ENCODE measurements at places on chromosomes 2 and 18.

GRCh38 chr2:62964050-62964449, 86.6 kb upstream of the OTX1 start:
- DNase-seq: no peak

GRCh38 chr18:40577239-40577980, 1377.6 kb upstream of the PIK3C3 start:
- no peak for DNase-seq

- DNase-seq: no peak
Measured at GRCh38 chr2:10541081-10541480, 93.0 kb upstream of the ODC1 start.

DNA sequence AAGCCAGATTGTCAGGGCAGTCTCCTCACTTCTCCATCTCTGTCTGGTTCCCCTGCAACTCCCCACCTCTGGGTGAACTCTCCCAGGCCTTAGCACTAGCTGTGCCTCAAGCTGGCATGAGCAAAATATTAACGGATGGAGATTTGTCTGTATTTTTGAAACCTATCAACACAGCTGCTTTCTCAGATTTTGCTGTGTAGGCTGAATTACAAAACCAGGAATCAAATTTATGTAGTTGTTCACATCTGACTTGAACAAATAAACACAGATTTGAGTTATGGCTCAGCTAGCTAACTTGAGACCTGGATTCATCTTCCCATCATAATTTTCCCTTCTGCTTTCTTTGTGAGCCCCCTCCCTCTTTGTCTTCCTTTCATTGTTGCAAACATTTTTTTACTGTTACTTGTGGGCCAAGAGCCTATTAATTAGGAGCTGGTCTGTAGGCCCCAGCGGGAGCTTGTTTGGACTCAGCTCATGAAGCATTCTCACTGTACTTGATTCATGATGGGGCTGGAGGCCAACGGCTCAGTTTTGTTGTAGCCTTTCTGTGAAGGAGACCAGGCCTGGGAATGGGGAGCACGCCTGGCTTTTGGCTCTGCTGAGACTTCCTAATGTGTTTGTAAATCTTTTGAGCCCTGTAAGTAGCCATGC, 164.1 kb upstream of the GATA6 start:
- no peak for DNase-seq

GRCh38 chr2:147810883-147811765, 33.7 kb upstream of the ACVR2A start:
- DNase-seq: no peak

DNA sequence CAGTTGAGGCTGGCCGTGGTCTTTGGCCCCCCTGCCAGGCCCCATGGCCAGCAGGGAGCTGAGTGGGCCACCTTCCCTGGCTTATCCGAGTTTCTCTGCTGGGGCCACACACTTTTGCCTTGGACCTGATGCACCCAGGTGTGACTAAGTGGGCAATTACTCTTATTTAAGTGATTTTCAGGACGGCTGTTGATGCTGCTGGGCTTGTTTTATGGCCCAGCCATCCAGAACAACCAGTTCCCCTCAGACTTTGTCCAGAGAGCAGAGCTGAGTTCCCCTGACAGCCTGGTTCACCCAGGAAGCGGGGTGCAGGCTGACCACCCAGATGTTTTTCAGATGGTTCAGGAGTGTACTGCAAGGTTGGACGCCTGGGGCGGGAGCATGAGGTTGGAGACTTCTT, 68.8 kb downstream of the GLI2 start:
- no peak for DNase-seq

GRCh38 chr2:107215401-107216350, 329.7 kb upstream of the ST6GAL2 start:
- DNase-seq: no peak

DNA sequence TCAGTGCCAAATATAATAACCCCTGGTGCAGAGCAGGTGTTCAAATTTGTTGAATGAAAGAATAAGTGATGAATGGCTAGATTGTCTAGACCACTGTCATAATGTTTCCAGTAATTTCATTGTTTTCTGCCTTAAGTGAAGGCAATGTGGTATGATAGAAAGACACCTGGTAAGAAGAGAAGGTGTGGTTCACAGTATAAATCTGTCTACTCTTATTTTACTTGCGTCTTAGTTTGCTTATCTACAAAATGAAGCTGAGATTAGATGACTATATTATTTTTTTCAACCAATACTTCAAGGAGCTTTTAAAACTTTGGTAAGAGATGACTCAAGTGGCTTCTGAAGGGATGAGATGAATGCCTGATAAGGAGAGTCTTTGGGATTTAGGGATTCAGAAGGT, 788.4 kb downstream of the EPHA4 start:
- DNase-seq: no peak

GRCh38 chr2:39313575-39313974, 69.8 kb upstream of the CDKL4 start:
- no peak for DNase-seq

GRCh38 chr2:37322368-37322767, 2.3 kb downstream of the PRKD3 start:
- no peak for DNase-seq

DNA sequence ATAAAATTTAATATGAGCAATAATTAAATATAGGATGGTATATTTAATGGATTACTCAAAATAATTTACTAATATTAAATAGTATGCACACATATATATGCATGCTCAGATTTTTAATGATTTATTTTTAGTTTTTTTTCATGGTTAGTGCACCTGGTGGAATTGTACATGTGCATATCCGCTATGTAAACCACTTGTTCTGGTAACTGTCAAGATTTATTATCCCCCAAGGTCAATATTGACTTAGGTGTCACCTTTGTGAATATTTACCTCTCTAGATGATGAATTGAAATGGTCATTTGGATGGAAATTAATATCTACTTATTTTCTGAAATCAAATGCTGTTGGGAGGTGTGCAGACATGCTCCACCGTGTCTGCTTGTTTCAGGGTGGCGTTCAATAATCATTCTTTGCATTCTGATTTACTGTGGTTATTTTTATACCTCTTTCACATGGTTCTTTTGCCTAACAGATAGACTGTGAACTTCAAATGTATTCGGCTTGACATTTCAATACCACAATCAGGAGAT, 14.7 kb downstream of the CNTNAP5 start:
- no peak for DNase-seq

- DNase-seq: no peak
Measured at GRCh38 chr2:129791712-129792111, 187.8 kb upstream of the RAB6C start.

- no peak for DNase-seq
Measured at GRCh38 chr2:123746006-123746405, 279.1 kb upstream of the CNTNAP5 start.

DNA sequence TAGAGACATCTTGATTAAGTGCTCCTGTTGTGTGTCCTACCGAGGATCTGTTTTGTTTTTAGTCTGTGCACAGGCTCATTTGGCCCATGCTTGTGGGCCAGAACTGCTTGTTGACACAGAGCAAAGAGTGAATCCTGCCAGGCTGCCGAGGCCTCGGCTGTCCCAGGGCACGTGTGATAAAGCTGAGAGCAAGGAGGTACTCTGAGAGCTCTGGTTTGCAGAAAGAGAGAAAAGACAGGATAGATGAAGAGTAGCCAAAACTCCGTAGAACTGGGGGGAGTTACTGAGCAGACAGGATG, 175.1 kb downstream of the FAM210A start:
- DNase-seq: no peak

DNA sequence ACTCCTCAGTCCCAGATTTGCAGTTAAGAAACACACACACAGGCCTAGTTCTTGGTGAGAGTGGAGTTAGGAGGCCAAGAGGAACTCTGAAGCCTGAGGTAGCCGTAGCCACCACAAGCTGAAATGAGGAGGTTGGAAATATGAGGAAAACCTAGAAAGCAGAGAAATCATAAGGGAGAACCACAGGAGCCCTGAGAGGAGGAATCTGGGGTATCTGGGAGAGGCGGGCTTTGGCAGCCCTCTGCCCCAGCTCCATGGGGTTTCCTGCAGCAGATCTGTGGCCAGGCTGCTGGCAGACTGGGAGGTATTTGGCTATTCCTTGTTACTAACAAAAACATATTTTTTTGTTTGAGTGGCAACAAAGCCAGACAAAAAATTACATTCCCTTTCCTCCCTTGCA, 11.0 kb downstream of the SOX11 start:
- DNase-seq: no peak

DNA sequence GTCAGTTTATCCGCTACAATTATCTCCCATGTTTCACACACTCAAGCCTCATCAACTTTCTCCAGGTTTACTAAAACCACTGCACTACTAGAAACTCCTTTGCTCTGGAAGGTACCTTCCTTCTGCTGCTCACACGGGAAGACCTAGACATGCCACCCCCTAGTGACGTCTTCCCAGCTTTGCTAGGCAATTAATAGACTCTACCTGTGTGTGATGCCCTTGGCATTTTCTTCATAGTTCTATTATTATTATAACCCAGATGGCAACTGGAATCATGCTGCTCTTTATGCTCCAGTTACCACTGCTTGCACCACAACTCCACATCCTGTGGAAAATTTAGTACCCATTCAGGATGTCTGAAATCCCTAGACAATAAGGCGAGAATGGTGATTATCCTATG, 42.4 kb downstream of the CACNB4 start:
- DNase-seq: no peak

- DNase-seq: no peak
Measured at GRCh38 chr18:58516514-58517285, 112.2 kb downstream of the ALPK2 start.

GRCh38 chr2:15941871-15942710, 1.7 kb downstream of the MYCN start:
- no peak for DNase-seq

DNA sequence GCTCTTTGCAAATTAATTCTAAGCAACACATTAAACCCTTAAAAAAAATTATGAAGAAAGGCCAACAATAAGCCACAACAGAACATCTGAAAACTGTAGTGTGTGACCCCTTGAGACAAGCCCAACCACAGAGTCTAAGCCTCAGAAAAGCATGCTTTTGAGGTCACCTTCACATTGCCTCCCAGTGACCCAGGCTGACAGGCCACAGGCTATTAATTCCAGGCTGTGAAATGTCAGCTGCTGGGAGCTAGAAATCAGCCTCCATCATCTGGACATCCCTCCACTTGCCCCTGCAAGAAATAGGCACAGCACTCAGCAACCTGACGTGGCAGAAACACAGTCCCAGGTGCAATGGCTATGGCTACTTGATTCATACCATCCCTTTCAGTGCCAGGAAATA, 179.4 kb upstream of the ZFP36L2 start:
- no peak for DNase-seq

GRCh38 chr2:54396107-54396506, 60.0 kb upstream of the SPTBN1 start:
- no peak for DNase-seq

DNA sequence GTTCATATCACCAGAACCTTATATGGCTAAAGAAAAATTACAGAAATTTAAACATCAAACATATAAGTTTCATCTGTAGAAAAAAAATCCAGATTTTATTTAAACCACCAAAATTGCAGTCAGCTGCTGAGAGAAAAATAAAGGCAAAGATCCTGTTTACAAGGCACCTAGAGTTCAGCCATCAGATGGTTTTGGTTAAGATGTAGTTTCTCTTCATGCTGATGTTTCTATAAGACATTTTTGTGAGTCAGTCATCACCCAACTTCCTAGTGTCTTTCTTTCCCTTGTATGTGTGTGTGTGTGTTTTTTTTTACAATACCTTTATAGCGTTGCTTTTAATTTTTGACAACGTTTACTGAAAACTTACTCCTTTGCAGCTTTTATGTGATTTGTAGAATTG, 26.1 kb upstream of the MMADHC start:
- DNase-seq: no peak

DNA sequence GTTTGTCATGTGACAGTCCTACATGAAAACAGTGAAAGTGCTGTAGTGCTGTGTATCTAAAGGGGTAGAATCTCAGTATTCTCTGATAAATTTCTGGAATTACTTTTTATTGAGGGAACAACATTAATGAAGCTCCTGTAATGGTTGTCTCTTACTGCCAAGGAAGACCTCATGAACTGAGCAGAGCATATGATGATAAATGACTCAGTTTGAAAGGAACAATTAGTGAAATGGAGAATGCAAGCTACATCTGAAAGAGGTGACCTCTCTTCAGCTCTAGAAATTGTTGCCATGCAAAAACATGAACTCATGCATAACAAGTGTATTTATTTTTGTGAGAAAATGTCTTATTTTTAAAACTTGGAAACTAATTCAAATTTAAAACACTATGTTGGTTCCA, 93.6 kb downstream of the SCN9A start:
- no peak for DNase-seq

DNA sequence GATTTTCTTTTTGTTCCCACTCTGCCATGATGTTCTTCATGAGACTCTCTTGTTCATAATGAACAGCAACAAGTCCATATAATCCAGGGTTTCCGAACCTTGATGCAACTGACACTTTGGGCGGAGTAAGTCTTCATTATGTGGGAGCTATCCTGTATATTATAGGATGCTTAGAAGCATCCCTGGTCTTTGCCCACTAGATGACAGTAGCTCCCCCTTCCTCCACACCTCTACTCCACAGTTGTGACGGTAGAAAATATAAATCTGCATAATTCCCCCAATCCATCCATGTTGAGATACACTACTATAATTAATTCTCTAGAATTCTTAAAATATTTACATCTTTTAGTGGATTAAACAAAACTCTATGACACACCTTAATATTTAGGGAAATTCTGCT, 482.2 kb upstream of the CELF4 start:
- DNase-seq: no peak

GRCh38 chr2:101696272-101697123, 1.0 kb upstream of the MAP4K4 start:
- no peak for DNase-seq

DNA sequence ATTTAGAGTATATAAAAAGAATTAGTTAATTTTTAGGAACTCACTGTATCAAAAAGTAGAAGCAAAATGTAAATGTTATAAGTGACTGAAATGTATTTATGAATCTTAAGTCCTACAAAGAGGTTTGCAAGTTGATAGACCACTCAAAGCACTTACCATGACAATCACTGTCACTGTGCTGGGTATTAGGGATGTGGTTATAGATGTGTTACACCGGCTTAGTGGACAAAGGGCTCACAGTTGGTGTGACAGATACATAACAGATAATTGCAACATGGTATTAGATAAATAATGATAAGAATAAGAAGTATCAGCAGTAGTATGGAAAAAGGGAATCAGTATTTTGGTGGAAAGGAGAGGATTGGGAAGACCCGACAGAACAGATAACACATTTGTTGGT, 21.6 kb downstream of the AGFG1 start:
- DNase-seq: no peak

- DNase-seq: no peak
Measured at GRCh38 chr2:72533765-72534164, 292.1 kb downstream of the EXOC6B start.

- DNase-seq: no peak
Measured at GRCh38 chr18:33696332-33697162, 118.5 kb downstream of the ASXL3 start.

DNA sequence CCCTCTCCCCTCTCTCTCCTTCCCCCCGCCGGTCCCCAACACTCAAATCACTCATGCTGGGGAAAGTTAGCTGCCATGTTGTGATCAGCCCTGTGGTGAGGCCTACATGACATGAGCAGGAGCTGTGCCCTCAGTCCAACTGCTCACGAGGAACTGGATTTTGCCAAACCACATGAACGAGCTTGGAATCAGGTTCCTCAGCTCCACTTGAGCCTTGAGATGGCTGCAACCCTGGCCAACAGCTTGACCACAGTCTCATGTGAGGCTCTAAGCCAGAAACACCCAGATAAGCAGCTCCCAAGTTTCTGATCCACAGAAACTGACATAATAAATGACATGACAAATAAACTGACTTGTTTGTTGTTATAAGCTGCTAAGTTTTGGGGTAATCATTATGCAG, 38.4 kb downstream of the ARL4C start:
- DNase-seq: no peak

- no peak for DNase-seq
Measured at GRCh38 chr2:7953195-7953594, 728.7 kb upstream of the ID2 start.
